Hypothalamus (tissue), 51 donors: ENCODE measurements at places on chromosomes 7 and 10.

DNA sequence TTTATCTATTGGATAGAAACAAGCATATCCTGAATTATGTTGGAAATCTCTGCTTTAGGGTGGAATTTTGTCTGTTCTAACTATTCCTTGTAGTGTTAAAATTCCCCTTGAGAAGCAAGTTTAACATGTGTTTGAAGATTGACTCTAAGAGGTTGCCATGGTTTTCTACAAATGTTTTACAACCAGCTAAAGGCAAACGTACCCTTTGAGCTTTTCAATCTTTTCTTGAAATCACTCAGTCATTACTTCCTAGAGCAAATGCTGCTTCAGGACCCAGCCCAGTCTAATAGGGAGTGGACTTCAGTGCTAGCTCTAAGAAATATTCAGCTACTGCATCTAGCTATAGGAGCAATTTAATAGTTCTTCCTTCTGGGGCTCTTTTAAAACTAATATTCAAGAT, 118.8 kb upstream of the IFRD1 start:
- DNase-seq = no peak

DNA sequence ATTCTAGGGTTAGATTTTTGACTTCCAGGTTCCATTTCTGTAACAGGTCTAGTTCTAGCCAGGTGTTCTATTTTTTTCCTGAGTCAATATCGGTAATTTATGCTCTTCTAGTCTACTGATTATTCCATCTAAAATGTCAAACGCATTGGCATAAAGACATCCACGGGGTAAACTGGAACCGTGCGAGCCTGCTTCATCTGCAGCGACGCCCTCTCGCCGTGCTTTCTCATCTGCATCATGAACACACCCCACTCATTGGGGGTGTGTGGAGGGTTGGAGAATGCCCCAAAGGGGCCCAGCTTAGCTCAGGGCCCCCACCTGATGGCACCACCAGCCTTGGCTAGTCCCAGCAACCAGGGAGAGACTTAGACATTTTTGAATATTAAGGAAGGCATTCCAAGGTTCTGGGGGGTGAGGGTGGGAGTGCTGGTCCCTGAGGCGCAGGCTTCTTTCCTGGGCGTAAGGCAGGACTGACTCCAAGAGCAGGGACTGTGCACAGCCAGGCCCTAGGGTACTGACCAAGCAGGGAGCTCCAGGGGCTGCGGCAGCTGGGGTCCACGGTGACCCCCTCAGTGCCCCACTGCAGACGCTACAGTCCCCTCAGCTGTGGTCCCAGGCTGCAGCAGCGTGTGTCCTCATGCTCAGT, 12.9 kb upstream of the CRYGN start:
- DNase-seq = no peak

GRCh38 chr10:35950226-35950625, 308.1 kb upstream of the FZD8 start:
- no peak for DNase-seq

- no peak for DNase-seq
These were observed 14.7 kb downstream of the WDR37 start for GRCh38 chr10:1070919-1071318.

DNA sequence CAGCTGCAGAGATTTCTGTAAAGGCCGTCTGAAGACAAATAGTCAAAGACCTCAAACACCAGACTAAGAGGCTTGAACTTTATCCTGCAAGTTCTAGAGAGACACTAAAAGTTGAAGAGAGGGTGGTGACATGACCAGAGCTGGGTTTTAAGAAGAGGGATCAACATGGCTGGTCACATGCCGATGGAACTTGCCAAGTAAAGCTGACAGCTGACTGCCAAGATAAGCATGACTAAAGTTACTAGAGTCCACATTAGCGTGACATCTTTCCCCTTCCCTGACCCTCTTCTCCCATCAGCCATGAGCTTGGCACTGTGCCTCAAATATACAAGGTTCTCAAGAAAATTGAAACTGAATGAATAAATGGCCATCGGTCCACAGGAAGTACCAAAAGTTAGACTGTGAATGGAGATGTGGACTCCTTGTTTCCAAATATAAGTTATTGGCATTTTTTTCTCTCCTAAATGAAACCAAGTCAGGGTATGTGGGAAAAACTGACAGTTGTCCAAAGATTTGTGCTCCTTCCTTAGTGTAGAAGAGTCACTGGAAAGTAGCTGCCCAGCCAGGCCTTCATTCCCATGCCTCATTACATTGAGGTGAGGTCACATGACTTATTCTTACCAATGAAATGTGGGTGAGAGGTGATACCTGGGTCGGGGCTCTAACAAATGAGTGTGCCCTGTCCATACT, 24.5 kb downstream of the XPNPEP1 start:
- no peak for DNase-seq
